GM23338 (cell line): ENCODE measurements at places on chromosomes 2 and 18. TPM values are rescaled to one million over a fixed set of nuclear protein-coding genes. Genes with fewer than 3 reads are reported as not detected.

Gene ABCB11
- polyA plus RNA-seq, result 0.03 TPM in 1 of 2 replicates, not detected in the other

Gene CYP27C1
- 1.1 and 1.8 TPM in 2 replicates for polyA plus RNA-seq

Gene PSMA8
- not detected in 2 replicates for polyA plus RNA-seq

Gene DIPK1C
- not detected in 2 replicates for polyA plus RNA-seq

Gene ZNF532
- polyA plus RNA-seq, result 49.8 and 51.5 TPM in 2 replicates

Gene PRSS56
- 0.27 TPM in 1 of 2 replicates, not detected in the other for polyA plus RNA-seq

Gene IL1R1
- 0.26 TPM in 1 of 2 replicates, not detected in the other for polyA plus RNA-seq

Gene LYPD6
- polyA plus RNA-seq, result 4.9 and 5.1 TPM in 2 replicates

Gene SPATA3
- not detected in 2 replicates for polyA plus RNA-seq

Gene SERPINB7
- polyA plus RNA-seq, result not detected in 2 replicates

Gene ACTG2
- 6.3 and 8.0 TPM in 2 replicates for polyA plus RNA-seq

Gene PNO1
- 39.4 and 43.7 TPM in 2 replicates for polyA plus RNA-seq
